ENCODE measurements at places on chromosomes 7 and 10.

DNA sequence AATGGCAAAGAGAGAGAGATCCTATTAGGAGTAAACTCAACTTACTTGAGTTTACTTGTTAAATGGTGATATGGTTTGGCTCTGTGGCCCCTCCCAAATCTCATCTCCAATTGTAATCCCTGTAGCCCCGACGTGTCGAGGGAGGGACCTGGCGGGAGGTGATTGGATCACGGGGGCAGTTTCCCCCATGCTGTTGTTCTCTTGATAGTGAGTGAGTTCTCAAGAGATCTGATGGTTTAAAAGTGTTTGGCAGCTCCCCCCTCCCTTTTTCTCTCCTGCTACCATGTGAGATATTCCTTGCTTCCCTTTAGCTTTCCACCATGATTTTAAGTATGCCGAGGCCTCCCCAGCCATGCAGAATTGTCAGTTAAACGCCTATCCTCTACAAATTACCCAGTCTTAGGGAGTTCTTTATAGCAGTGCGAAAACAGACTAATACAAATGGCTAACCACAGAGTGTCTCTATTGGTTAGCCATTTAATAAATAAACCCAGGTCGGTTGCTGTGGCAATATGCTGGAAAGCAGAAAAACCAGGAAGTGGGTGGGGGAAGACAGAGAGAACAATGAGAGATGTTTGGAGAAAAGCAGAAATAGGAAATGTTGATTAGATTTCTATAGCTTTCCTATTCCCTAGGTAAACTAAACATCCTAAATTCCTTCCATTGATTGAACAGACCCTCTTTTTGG is 3.0 kb upstream of the STMP1 start:
- DNase-seq: no peak

DNA sequence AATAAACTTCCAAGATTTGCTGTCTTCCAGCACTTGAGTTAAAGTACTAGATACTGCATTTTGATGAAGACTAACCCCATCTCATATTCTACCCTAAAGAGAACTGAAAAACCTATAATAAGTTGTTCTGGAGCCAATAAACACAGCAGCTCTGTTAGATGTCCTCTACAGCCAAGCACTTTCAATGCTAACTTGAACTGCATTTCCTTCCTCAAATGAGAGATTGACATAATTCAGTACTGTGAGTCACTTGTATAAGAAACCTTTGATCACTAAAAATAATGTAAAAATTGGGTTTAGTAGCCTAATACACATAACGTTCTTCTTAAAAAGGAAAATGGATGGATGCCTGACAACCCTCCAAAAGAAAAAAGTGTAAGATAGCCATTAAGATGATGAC is 81.3 kb downstream of the ITGB8 start:
- no peak for DNase-seq

- DNase-seq: no peak
Observed at GRCh38 chr7:154744861-154745258, 258.1 kb downstream of the PAXIP1 start.

DNA sequence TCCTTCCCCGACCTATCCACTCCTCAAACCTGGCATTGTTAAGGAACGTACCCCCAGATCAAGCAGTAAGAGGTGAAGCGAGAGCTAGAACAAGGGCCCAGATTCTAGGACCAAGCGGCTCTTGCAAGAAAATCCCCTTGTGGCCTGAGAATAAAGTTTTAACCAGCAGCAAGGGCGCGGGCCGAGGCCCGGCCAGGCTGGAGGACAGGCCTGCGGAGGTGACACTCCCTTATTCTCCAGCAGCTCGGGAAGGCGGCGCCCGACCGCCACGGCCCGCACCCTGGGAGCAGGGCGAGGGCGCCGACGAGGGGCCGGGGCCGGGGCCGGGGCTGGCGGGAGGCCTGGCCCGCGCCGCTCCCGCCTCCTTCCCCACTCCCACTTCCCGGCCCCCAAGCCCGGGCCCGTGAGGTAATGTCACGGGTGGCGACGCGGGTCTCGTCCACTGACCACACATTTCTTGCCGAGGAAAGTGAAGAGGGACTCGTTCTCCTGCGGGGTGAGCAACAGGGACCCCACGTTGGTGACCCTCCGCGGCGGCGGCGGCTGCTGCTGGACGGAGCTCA is 551 bp downstream of the WASL start:
- DNase-seq: peak; percentile 19

- DNase-seq: no peak
Observed at GRCh38 chr10:111207500-111207899, 130.7 kb downstream of the ADRA2A start.

GRCh38 chr10:111579473-111579872 is 502.6 kb downstream of the ADRA2A start:
- no peak for DNase-seq

DNA sequence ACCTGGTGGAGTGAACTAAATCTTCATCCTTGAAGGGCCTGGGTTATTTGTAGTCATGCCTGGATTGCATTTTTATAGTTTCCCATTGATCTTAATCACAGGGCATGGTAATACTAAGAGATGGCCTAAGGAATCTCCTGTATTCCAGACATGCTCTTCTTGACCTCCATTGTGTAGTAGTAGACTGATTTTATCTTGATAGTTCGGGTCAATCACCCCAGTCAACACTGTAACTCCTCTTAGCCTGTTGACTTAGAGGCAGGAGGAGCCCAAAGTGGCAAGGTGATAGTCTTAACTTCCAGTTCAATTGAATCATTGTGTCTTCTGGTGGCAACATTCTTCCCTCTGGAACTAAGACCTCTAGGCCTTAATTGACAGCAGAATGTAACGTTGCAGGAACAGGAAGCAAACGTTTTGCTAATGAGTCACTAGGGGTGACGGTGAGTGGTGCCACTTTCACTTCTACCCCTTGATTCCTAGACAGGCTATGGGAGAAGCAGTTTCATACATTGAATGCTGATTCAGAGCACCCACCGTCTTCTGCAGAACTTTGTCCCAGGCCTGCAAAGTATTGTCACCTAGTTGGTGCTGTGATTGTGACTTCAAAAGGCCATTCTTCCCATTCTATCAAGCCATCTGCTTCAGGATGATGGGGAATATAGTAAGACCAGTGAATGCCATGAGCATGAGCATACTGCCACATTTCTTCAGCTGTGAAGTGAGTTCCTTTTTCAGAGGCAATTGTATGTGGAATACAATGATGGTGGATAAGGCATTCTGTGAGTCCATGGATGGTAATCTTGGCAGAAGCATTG is 24.0 kb upstream of the PAPSS2 start:
- DNase-seq: no peak

DNA sequence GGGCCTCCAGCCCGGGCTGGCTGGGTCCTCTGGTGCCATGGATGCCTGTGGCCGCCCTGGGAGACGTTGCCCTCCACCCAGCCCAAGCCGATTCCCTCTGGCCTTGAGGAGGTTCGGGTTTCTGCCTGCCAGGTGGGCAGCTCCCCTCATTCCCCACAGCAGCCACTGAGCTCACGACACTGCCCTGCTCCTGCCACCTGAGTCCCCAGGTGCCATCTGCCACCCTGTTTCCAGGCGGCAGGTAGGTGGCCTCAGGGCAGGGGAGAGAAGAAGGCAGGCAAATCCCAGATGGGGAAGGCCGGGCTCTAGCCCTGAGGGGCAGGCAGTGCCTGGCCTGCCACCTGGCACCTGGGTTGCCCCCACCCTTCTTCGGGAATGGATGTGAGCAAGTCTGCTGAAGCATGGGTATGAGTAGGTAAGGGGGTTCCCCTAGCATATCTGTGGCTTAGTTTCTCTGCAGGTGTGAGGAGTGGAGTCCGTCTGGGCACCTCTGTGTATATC is 92.2 kb upstream of the PPIF start:
- DNase-seq: no peak

GRCh38 chr10:121112579-121113384 is 261.6 kb downstream of the WDR11 start:
- peak; percentile 14 for DNase-seq

DNA sequence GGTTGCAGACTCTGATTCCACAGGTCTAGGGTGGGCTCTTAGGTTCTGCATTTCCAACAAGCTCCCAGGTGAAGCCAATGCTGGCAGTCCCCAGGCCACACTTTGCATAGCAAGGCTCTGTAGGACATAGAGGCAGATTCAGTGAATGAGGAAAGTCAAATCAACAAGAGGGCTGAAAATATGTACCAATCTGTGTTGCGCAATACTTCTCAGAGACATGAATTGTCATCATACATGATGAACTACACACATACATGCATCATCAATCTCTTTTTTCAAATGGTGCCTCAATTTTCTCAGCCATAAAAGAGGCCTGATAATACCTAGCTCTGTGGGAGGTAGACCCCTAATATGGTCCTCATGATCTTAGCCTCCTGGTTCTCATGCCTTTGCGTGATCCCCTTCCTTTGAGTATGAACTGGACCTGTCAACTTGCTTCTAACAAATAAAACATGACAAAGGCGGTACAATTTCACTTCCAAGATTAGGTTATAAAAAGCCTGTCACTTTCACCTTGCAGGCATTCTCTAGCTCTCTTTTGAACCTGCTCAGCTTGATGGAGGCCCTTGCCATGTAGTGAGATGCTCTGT is 49.0 kb downstream of the PIK3CG start:
- DNase-seq: no peak

DNA sequence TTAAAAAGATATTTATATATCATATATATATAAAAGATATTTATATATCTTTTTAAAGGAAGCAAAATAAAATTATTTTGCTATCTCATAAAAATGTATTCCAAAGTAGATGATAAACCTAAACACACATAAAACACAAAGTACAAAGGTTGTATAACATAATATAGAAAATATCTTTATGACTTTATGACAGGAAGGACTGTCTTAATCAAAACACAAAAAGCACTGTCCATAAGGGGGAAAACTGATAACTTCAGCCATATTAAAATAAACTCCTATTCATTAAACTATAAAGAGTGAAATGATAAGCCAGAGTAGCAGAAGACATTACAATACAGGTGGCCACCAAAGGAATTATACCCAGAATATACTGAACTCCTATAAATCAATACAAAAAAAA is 34.8 kb downstream of the KDM7A start:
- DNase-seq: no peak

GRCh38 chr7:34807548-34808340 is 149.7 kb downstream of the NPSR1 start:
- no peak for DNase-seq

GRCh38 chr7:76397409-76398183 is 11.9 kb downstream of the SSC4D start:
- peak; percentile 37 for DNase-seq

- no peak for DNase-seq
Observed at GRCh38 chr10:110625356-110625894, 18.7 kb upstream of the RBM20 start.

GRCh38 chr7:143415742-143416397 is 7.2 kb upstream of the EPHA1 start:
- DNase-seq: no peak

- no peak for DNase-seq
Observed at GRCh38 chr7:5672468-5672867, 109.0 kb downstream of the RNF216 start.

GRCh38 chr7:149685455-149685854 is 87.9 kb downstream of the ZNF467 start:
- DNase-seq: no peak

Data from NCI-H1092 (cell line).